Stimulated activated CD4-positive, alpha-beta T cell treated with anti-CD3 and anti-CD28 coated beads, Interleukin-1b, Interleukin-23, amount 100 ng/mL, for 1 hour (primary cell): ENCODE measurements at places on chromosomes 6 and 20.

- DNase-seq, result no peak
Measured at GRCh38 chr6:37048403-37048850, 43.0 kb downstream of the FGD2 start.

- DNase-seq, result no peak
Measured at GRCh38 chr6:155183095-155183494, 80.7 kb upstream of the CLDN20 start.

GRCh38 chr6:46338131-46338530, 153.1 kb downstream of the RCAN2 start:
- DNase-seq, result no peak

DNA sequence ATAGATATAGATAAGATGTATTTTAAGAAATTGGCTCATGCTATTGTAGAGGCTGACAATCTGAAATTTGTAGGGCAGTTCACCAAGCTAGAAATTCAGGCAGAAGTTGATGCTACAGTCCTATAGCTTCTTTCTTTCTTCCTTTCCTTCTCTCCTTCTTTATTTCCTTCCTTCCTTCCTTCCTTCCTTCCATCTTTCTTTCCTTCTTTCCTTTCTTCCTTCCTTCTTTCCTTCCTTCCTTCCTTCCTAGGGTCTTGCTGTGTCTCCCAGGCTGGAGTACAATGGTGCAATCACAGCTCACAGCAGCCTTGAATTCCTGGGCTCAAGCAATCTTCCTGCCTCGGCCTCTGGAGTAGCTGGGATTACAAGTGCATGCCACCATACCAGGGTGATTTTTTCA, 55.3 kb downstream of the TFAP2A start:
- DNase-seq, result no peak

DNA sequence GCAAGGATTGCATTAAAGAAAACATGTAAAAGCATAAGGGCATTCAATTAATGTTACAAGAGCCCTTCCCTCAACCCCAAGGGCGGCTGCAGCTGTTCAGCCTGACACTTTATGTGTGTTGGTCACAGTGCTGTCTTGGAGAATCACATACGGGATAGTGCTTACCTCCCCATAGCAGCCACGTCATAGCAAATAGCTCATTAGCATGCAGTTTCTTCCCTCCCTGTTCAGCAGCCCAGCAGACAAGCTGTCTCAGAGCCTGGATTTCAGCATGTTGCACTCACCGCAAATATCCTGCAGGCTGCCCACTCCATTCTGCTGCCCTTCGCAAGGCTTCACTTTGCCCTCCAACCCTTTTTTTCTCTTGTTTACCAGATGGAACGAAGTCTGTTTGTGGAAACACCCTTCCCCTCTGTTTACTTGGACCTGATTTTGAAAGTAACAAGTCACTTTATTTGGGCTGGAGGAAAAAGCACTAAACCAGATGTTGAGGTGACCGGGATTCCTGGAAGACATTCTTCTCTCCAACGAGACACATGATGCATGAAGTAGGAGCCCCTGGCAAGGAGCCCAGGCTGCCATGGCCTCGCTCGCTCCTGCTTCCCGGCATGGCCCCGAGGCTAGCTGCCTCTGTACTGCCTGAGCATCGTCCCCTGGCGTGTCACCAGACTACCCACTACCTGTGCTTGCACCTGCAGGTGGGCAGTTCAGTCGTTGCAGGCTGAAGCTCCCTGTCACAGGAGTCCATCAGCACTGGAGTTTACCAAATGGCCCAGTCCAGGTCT, 151.6 kb upstream of the GMDS start:
- DNase-seq, result no peak

DNA sequence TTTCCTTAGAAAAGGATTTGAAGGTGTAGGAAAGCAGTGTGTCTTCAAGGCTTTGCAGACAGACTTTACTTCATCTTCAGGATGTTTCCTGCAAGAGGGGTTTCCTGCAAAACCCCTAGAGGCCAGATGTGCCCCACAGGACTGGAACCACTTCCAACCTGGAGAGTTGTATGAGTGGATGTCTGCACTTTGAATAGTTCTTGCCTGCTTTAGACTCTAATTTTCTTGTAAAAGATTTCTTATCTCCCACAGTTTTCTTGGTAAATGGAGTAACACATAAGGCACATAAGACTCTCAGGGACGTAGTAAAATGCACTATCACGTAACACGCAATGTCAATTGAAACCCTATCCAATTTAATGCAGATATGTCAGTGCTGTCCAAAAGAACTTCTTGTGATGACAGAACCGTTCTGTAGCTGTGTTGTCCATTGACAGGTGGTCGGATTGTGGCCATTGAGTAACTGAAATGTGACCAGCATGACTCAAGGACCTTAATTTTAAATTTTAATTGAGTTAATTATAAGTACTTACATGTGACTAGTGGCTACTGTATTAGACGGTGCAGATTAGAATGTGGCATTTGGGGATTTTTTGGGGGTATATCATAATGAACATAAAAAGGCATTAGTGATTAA, 118.7 kb downstream of the JARID2 start:
- DNase-seq, result no peak

GRCh38 chr20:54305421-54305820, 97.5 kb downstream of the PFDN4 start:
- DNase-seq, result no peak

DNA sequence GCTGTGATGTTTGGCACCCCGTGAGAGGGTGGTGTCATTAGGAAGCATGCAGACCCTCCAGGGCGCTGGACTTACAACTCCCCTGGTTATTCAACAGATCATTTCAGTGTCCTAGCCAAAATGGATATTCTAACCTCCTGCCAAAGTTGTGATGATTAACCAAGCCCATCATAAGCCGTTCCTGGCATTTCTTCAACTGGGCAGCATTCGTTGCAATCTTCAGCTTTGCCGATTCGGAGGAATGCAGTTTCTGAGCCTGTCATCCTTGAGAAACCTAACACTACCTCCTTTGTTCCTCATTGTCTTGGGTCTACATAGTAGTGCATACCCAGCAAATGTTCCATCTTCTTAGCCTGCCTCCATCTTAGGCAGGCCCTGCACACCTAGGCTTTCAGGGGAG, 79.2 kb upstream of the MAP3K4 start:
- no peak for DNase-seq

GRCh38 chr6:83615025-83615999, 93.6 kb downstream of the SNAP91 start:
- DNase-seq, result no peak

DNA sequence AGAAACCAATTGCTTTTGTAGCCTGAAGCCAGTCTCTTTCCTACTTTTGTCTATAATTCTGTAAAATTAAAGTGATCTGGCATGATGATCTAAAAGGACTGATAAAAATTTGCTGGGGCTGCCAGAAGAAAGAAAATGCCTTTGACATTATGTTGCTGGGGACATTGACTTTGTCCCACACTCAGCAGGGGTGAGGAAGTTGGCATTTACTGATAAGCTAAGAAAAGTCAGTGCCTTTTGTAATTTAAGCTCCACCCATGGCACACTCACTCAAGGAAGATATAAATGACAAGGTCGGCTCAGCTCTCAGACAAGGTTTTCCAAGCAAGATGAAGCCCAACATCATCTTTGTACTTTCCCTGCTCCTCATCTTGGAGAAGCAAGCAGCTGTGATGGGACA, at the start of gene SEMG1:
Gene SEMG1 (plus strand): TSS at position 309 of the 400 bp plus-strand sequence. CDS start 21 bp downstream, at position 330.
- DNase-seq, result no peak

DNA sequence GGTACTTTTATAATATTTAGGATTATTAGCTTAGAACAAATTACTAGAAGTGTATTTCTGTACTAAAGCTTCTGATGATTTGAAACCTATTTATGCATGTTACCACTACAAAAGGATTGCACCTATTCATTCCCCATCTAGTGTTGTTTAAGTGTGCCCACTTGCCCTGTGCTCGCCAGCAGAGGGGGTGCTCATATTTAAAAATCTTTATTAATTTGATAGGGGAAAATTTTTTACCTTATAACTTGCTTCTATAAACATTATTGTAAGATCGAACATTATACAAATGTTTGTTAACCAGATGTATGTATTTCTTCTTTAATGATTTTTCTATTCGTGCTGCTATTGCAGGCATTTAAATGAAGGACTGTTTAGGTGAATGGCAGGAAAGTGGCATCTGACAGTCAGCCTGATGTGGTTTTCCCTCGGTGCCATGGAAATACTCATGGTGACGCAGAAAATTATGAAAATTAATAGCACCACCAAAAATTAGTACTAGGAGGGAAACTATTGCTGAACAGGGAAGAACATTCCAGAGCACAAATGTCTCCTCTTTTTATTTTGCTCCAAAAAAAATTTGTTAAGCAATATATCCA, 44.1 kb upstream of the FNDC1 start:
- no peak for DNase-seq

DNA sequence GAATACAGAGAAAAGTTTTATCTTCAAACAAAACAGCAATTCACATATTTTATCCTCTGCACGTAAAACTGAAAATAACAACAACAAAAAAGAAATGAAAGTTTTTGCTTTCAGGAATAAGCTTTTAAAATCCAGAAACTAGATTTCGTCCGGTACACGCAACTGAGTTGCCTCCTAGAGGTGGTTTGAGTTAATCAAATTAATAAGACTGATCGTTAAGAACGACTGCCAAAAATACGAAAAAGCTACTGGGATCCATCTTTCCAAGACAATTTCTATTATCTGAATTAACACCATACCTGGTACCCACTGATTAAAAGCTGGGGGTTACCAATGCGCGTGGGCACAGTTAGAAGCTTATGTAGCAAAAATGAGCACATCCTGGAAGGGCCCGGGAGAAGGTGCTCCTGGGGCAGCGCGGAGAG, 669 bp downstream of the PDCD2 start:
- DNase-seq, result no peak

- DNase-seq, result no peak
Measured at GRCh38 chr20:7728338-7728737, 211.9 kb downstream of the HAO1 start.

- DNase-seq, result no peak
Measured at GRCh38 chr6:53359843-53360092, 11.0 kb upstream of the ELOVL5 start.

DNA sequence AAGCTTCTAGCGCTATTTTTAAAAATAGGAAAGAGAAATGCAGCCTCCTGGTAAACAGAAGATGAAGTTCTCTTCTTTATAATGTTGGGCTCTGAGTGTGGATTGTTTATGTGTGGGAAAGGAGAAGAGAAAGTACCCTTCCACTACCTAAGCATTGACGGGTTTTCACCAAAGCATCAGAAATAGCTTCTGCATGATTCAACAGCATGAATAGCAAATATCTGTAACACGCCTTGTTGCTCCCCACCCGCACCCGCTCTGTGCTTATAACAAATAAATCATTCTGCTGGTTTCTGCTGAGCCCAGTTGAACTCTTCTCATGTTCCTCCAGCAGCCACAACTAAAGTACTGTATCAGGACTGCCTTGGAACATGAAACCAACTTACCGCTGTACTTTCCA, 20.7 kb downstream of the TXLNB start:
- no peak for DNase-seq

DNA sequence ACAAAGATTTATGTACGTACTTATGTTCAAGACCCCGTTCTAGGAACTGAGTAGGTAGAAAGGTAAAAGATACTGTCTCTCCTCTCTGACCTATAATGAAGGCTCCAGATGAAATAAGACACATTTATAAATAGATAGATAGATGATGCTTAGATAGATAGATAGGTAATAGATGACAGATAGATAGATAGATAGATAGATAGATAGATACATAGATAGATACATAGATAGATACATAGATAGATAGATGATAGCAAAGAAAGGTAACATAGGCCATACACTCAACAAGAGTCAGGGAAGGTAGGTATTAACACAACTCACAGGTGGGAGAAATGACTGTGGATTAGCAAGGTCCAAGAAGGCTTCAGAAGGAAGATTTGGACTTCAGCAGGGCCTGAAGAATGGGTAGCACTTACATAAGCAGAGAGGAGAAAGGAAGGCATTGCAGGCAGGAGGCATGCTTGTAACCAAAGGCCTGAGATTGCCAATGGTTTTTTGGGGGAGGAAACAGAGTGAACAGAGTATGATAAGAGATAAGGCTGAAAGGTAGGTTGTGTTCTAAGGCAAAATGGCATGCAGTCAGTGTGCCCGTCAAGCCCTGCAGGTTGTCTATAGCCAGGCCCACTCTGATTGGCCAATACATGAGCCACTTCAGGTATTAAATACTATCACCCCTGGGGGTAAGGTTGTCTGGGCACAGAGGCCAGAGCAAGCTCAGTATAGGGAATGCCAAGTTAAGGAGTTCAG, 7.7 kb upstream of the MYB start:
- DNase-seq, result no peak

DNA sequence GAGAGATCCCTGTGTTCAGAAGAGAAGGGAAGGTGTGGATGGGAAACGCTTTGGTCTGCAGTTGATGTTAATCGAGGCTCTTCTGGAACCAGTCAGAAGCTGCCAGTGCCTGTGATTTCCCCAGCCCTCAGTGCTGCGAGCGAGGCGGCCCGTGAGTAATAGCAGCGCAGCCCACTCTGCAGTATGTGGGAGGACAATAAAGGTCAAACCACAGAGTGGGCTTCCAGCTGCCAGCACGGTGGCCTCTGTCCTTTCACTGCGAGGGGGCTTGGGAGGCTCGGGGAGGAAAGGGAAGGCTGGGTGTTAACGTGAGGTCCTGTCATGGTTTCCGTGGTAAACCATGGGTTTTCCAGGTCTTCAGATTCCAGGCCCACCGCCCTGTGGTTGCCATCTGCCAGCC, 32.3 kb upstream of the TAGAP start:
- no peak for DNase-seq

DNA sequence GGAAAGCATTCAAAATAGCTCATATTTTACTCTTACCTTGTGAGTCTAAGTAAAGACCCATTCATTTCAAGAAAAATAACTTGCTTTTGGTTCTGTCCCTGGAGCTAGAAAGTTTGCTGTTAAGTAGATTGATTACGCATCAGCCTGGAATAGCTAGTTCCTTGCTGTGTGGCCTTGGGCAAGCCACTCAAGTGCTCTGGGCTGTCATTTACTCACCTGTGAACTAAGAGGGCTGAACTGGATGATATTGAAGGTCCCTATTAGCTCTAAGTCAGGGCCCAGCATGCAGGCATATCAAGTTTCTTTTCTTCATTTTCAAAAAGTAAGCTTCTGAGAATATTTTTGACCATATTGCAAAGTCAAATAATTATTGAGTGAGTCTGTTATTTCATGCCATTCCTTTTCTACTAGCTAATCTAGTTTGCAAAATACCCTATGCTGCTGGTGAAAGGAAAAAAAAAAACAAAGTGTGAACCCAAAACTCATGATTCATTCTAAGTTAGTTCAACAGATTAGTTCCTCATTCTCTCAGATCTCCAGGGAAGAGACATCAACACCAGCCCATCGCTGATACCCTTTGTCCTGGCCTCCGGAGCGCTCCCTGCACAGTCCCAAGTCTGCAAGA, 106.5 kb upstream of the GMDS start:
- DNase-seq, result no peak

- DNase-seq, result no peak
Measured at GRCh38 chr20:55386686-55387085, 618.6 kb downstream of the CBLN4 start.

GRCh38 chr6:46781478-46782378, 11.5 kb upstream of the MEP1A start:
- DNase-seq, result no peak

- no peak for DNase-seq
Measured at GRCh38 chr20:63964412-63964811, 5.3 kb downstream of the ZNF512B start.

- DNase-seq, result no peak
Measured at GRCh38 chr20:60894091-60894490, 358.0 kb upstream of the CDH4 start.

GRCh38 chr20:54207743-54208547, at the start of gene PFDN4:
TSS of gene PFDN4 (plus strand) at chr20:54208087. CDS start at chr20:54208101, 14 bp downstream.
- peak; percentile 65 for DNase-seq

- no peak for DNase-seq
Measured at GRCh38 chr6:21636876-21637275, 43.3 kb downstream of the SOX4 start.
